GM04503 (cell line): ENCODE measurements at places on chromosomes 1 and 21.

- no peak for DNase-seq
Observed at GRCh38 chr21:36022427-36023091, 37.8 kb downstream of the SETD4 start.

DNA sequence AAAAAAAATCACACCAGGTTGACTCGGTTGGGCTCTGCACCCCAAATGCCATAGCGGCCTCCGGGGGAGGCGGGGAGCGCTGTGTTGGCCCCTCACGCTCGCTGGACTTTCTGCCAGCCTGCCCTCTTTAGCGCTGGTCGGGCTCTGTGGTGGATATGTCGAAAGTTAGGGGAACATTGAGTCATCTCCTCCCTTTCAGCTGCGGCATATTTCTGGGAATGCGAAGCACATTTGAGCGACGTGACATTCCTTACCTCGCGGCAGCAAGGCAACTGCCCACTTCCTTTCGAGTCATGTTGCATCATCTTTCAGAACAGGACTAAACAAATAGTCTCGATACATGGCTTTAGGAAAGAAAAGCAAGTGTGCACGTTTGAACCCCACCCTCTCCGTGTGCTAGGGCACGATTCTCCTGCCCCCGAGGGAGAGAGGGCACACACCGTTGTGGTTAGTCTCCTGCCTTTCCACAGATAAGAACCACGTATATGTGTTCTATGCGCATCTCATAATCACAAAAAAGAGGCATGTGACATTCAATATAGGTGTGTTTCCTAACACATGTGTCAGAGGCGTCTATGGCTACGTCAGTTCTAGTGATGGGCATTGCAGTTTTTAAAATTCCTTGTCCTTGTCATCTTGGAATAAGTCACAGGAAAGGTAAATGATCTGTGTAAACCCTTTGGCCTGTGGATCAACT is 105.9 kb upstream of the SLC45A1 start:
- peak; percentile 95 for DNase-seq

DNA sequence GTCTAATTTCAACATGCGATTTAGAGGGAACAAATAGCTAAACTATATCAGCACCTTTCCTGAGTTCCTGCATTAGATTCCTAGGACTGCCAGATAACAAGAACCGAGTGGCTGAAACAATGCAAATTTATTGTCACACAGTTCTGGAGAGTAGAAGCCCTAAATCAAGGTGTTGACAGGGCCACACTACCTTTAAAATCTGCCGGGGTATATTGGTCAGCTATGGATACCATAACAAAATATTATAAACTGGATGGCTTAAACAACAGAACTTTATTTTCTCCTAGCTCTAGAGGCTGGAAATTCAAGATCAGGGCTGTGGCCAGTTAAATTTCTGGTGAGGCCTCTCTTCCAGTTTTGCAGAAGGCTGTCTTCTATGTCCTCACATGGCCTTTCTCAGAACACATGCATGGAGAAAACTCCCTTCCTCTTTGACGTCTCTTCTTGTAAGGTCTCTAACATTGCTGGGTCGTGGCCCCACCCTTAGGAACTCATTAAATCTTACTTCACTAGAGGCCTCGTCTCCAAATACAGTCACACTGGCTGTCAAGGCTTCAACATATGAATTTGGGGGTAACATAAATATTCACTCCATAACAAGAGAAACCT is 144.3 kb downstream of the FCRL5 start:
- no peak for DNase-seq

DNA sequence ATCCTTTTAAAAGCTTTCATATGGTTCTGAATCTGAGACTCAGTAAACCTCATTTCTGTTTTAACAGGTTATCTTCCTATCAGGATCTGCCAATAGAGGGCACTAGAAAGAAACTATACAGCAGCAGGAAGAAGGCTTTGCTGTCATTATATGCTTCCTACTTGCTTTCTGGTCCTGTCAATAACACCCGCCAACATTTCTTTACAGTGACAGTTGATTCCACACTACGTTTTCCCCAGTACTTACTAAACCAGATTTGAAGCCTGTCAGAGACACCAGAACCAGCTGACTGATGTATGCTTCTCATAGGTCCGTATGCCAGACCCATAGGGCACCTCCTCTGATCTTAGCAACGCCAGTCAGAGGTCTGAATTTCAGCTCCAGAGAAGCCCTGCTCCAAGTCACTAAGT is 341.0 kb upstream of the NEGR1 start:
- peak; percentile 20 for DNase-seq

- no peak for DNase-seq
Observed at GRCh38 chr1:59990470-59990869, 63.9 kb upstream of the CYP2J2 start.

DNA sequence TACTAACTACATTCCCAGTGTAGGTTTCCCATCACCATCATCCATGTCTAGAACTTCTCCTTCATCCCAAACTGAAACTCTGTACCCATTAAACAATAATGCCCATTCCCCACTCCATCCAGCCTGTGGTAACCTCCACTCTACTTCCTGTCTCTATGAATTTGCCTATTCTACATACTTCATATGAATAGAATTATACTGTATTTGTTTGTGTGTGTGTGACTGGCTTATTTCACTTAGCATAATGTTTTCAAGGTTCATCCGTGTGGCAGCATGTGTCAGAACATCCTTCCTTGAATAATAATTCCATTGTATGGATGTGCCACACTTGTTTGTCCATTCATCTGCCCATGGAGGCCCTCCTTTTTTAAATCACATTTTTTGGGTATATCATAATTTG is 35.7 kb downstream of the ATP2B4 start:
- no peak for DNase-seq

DNA sequence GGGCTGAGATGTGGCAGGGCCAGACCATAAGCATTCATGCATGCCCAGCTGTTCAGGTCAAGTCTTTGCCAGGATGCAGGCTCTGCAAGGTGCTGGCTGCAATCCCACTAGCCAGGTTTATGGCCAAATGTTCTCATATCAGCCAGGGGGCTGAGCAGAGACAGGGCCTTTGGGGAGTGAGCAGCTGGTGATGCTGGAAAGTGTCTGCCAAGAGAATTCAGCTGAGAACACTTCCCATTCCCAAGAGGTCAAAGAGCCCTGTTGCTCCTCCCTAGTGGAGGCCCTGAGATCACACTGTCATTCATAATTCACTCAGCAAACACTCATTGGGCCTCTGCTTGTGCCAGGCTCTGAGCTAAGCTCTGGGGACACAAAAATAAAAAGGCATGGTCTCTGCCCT is 150.3 kb downstream of the DMRTA2 start:
- DNase-seq: no peak

DNA sequence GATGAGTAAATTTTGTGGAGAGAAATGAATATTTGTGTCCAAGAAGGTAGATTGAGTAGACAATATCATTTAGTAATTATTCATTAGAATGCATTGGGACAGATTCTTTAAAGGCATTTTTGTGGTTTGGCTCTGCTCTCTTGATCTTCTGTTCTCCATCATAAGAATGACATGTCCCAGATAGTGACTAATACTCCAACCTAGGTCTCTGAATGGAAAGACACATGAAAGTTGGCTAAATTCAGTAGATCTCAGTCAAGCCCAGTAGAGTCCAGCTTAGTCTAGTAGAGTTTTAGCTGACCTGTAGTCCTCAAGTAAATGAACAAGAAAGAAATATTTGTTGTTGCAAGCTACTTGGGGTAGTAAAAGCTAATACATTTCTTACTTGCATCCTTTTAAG is 61.8 kb upstream of the DNAH14 start:
- no peak for DNase-seq

- DNase-seq: no peak
Observed at GRCh38 chr1:48753293-48753692, 23.4 kb downstream of the BEND5 start.

DNA sequence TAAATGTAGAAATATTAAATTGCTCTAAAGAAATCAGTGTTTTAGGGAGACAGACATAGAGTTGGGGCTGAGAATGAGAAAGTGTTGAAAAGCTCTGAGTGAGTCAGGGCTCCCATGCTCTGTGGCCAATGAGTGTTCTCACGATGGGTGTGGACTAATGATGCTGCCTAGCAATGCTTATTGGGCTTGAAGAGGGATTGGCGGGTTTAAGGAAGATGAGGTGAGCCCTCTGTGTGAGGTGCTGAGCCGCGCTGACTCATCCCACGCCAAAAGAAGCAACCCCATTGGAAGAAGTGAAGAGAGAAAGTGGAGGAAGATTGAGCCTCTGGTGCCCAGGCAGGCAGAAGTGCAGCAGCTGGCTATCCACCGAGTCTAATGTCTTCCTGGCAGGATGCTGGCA is 65.1 kb upstream of the DPT start:
- DNase-seq: no peak

DNA sequence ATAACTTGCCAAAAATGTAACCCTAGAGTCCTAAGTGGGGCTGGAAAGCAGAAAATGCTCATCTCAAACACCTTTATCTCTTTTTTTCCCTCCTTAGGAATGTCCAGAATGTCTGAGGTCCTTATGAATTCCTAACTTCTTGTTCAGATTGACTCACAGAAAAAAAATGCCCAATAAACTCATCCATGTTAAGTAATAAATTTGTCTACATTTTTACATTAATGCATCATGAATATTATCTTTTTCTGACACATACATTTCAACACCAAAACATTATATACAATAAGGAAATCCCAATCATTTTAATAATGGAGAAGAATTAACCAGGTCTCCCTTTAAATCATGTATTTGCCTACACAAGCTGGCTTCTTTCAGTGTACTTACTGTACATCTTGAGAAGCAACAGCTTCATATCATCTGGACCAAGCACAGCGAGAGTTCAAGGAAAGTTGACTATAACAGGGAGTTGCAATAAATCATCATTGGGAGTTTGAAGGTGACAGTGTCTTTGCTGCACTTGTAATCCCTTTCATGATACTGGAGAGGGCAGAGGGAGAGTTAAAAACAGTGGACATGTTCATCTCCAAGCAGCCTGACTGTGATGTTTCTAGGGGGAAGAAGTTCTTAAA is 565.2 kb downstream of the LTN1 start:
- DNase-seq: no peak

- DNase-seq: no peak
Observed at GRCh38 chr1:204828352-204828850, 42.3 kb upstream of the NFASC start.

DNA sequence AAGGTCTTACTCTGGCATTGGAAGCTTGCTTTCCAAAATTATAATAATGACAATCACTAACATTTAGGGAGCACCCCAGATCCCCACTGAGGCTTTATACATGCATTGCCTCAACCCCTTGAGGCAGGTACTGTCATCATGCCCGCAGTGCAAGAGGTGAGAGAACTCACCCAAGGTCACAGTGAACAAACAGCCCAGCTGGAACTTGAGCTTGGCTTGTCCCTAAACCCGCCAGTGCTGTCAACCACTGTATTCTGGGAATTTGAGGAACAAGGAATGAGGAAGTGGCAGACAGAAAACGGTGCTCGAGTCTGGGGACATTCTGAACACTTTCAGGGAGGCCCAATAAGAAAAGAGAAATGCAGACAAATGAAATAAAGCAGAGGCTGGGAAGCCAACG is 34.6 kb upstream of the TLR5 start:
- no peak for DNase-seq

GRCh38 chr1:247487057-247487456 is 29.2 kb upstream of the OR2B11 start:
- peak; percentile 1 for DNase-seq

- DNase-seq: peak; percentile 3
Observed at GRCh38 chr1:204520834-204521709, 4.9 kb downstream of the MDM4 start.

DNA sequence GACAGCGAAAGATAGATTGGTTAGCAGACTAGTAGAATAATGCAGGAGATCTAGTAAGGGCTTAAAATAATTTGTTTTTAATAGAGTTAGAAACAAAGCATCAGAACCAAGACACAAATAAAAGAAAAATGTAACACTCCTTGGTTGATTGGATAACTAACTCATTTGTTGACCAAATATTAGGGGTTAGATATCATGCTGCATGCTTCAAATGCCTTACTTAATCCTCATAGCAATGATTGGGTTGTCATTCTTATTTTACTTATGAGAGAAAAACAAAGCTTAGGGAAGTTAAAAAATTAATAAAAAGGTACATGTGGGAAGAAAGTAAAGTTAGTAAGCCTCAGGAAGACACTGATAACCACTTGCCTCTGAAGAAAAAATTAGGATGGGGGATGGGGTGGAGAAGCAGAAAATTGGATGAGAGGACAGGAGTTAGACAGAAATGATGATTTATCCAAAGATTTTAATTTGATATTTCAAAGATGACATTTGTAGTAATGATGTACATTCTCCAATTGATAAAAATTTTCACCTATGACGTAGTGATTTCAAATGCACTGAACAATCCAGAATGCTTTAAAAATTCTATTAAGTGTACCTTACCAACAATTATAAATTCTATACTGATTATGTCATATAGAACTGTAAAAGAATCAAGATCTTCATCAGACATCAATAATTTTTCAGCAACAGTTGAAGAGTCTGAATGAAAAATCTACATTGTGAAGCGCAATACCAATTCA is 374.7 kb downstream of the COL11A1 start:
- DNase-seq: no peak

DNA sequence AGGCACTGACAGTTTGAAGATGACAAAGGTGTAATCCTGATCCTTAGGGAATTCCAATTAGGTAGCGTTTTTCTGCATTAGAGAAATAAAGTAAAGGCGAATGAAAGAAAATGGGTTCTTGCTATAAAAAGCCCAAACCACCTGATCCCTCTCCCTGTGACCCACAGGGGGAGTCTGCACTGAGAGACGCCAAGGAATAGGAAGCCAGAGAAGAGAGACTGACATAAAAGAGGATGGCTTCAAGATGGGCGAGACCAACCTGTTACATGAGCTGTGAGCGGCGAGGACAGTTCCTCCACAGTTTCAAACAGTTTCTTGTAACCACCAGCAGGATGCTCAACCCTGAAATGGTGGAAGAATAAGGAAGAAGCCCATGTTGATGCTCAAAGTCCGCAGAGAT is 1.4 kb downstream of the RPE65 start:
- no peak for DNase-seq

GRCh38 chr1:187646536-187647107 is 817.9 kb downstream of the PLA2G4A start:
- DNase-seq: no peak

DNA sequence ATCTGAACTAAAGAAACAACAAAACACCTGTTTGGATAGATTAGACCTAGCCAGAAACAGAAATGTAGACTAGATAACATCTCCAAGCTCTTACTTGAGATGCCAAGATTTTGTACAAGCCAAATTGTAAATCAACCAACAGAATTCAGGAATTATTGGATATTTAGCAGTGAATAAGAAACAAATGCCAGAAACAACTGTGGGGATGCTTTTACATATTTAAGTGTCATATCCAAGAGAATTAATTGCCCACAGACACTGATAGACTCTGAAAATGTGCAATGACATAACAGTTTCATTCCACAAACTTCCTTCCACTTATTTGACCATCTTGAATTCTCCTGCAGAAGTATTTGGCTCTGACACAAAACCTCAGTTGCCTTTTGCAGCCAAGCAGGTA is 92.3 kb downstream of the SGIP1 start:
- DNase-seq: no peak

GRCh38 chr1:59057796-59058195 is 239.1 kb upstream of the FGGY start:
- DNase-seq: no peak

DNA sequence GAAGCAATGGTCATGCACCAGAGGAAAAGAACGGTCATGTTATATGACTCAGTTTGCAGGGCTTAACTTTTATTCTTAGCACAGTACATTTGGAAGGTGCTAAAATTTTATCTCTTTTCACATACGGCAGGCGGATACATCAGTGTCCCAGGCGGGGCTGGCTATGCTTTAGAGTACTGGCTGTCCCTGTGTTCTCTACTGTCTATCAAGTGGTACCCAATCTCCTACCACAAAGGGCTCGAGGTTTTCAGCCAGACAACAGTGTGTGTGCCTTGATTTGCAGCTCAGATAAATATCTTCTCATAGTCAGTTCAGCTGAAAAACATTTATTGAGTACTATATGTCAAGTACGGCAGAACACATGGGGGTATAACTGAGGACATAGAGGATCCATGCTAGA is 65.3 kb downstream of the URB2 start:
- DNase-seq: no peak
